NCI-H1436 (cell line): ENCODE measurements at places on chromosomes 4 and X.
A peak's percentile ranks its signal among the peaks of the same experiment; 100 is the strongest.

DNA sequence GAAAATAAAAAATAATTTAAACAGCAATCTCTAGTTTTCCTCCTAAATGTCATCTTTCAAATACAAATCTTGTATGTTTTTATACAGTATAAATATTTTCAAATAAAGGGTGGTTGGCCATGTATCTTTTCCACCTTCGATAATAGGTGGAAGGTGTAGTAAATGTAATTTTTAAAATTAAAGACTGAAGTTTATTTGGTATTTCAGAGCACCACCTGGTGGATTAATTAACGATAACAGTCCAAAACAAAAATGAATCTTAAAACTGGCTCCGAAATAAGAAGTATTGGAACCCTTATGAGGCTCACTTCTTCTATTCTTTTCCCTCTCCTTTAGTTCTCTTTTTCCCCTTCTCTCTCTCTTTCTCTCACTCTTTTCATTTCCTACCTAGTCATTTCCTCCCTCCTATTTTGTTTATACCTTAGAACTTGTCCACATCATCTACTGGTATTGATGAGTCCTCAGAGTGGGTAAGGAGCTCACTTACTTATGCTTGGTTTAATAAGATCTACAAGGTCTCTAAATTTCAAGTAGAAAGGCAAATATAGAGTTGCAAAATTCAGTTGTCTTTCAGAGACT lies 82.9 kb upstream of the EXOC1L start:
- no peak for DNase-seq

GRCh38 chrX:96909291-96909690 lies 25.6 kb downstream of the RPA4 start:
- no peak for DNase-seq

DNA sequence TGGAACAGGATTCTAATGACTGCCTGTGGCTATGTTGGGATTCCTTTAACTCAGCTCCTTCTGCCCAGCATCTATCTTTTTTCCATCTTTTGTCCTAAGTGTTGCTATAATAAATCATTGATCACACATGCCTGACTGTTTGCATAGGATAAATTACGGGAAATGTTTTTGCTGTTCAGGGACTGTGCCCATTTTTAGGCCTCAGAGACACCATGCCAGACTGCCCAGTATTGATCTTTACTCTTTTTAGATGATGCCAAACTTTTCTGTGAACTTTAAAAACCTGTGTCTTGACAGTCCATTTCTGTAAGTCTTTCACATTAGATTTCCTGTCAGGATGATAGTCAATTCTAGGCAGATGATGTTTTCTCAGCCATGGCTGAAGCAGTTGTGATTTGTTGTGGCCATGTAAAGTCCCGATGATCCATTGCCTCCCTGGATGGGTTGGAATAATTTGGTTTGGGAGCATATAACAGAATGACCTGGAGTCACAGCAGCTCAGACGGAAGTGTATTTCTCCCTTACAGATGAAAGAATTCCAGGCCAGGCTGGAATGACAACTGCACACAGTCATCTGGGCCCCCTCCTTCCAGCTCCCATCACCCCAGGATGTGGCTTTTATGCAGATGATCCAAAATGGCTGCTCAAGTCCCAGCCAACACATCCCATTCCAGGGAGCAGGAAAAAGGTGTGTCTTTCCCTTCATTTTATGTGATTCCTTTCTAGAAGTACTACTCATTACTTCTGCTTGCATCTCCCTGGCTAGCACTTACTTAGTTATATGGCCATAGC lies 3.4 kb downstream of the HTT-AS start:
- no peak for DNase-seq

- no peak for DNase-seq
Observed at GRCh38 chr4:146949559-146949958, 3.9 kb upstream of the TTC29 start.

DNA sequence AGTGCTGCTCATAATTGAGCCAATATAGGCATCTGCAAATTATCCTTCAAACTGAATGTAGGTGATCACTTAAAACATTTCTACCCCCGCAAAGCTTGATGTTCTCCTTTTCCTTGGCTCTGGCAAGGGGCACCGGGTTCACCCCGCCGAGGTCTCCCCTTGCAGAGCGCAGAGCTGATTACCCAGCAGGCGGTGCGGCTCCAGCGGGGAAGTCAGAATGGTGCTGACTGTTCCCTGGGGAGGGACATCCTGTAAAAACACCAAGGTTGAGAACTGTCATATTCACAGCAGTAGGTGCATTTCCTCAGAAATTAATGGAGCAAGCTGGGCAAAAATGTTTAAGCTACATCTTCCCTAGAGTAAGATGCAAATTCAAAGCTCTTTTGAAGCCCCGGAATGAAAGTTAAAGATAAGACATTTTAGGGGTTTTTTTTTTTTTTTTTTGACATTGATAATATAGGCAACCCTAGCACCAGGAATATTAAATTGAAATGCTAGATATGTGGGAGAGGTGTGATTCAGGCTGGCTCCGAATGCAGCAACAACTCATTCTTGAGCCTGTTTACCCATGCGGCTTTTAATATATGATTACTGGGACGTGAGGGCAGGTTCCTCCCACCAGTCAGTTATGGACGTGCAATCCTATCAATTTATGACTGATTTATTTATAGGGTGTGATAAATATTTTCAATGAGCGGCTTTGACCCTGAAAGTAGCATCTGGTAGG lies 767.3 kb upstream of the TENM3 start:
- DNase-seq, result no peak

DNA sequence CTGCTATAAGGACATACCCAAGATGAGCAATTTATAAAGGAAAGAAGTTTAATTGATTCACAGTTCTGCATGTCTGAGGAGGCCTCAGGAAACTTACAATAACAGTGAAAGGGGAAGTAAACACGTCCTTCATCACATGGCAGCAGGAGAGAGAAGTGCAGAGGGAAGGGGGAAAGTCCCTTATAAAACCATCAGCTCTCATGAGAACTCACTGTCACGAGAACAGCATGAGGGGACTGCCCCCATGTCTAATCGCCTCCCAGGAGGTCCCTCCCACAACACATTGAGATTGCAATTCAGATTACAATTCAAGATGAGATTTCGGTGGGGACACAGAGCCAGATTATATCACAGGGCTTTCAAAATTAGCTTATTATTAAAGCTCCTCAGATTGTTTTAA lies 209.5 kb upstream of the PPP3CA start:
- no peak for DNase-seq

DNA sequence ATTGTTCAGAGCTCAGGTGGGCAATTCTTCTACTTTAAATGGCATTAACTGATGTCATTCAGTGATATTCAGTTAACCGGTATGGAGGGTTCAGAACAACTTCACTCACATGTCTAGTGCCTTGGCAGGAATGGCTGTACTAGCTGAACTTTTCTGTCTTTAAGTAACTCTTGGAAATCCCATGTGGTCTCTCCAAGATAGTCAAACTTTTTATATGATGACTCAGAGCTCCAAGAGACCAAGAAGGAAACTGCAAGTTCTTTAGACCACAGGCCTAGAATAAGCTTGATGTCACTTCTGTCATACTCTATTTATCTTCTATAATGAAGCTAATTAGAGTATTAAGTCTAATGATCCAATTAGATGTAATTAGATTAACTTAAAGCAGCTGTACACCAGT lies 24.9 kb downstream of the LHFPL1 start:
- DNase-seq, result no peak

- DNase-seq, result no peak
Observed at GRCh38 chr4:109554971-109555370, 5.1 kb upstream of the MCUB start.

- no peak for DNase-seq
Observed at GRCh38 chrX:23838953-23839352, 56.0 kb downstream of the SAT1 start.

- DNase-seq, result no peak
Observed at GRCh38 chrX:1584237-1585011, 7.0 kb upstream of the AKAP17A start.

GRCh38 chr4:112377171-112377570 lies 80.0 kb downstream of the ALPK1 start:
- DNase-seq, result no peak

DNA sequence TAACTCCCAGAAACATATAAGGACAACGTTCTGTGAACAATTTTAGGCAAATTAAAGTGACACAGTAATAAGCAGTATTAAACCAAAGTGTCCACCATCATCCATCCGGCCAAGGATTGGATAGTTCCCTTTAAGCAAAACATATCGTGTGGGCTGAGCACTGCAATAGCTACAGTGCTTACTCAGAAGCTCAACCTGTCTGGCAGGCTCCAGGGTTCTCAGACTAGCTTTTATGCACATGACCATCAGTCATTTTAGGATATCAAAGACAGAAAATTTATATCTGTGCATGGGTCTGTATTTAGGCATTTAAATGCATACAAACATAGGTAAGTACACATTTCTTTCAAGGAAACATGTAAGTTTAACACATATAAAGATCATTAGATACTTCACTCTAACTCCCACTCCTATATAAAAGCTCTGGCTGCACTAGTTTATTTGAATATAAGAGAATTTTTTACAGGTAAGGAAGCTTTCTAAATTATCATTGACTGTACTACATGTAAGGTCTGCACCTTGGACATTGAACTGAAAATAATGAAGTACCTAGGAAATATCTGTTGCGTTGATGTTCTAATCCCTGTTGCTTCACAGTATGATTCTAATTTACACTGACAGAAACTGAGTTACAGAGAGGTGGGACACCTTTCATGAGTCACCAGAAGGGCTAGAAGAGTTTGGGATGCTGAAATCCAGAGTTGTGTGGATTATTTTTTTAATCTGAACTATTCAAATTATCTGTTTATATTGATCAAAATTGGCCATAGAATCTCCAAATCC lies 67.6 kb downstream of the ELOVL6 start:
- DNase-seq, result no peak

DNA sequence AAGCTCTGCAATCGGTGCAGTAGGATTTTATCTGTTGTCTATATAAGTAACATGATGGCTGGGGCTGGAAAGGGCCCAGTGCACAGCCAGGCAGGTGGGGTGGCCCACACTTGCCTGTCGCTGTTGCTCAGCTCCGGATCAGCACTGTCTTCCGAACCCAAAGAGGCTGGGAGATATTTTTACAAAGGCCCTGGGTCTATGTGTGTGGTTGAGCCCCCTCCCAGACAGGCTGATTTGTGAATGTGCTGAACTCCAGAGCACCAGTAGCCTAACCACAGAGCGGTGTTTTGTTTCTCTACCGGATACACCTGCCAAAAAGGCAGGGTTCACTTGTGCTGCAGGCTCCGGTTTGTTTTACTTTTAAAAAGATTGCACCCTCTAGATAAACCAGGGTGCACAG lies 33.5 kb upstream of the CHRNA9 start:
- no peak for DNase-seq

DNA sequence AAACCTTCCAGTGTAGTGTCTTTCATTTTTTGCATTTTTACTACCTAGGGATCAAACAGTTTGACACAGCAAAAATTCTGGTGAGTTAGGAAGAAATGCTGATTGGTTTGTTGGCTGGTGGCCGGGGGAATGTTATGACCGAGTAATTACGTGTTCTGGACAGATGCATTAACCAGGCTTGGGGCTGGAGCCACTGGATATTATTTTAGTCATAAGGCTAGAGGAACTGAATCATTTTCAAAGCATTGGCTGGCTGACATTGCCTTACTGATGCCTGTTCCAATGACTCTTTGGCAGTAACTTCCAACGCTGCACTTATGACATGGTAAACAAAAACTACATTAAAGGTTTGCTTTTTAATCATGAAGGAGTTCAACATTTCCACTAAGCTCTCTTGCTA lies 84.6 kb downstream of the FBXO8 start:
- DNase-seq, result no peak

- DNase-seq, result no peak
Observed at GRCh38 chr4:146329050-146329716, 114.8 kb downstream of the REELD1 start.

GRCh38 chr4:67918428-67918827 lies 34.6 kb upstream of the TMPRSS11D start:
- peak; percentile 51 for DNase-seq

DNA sequence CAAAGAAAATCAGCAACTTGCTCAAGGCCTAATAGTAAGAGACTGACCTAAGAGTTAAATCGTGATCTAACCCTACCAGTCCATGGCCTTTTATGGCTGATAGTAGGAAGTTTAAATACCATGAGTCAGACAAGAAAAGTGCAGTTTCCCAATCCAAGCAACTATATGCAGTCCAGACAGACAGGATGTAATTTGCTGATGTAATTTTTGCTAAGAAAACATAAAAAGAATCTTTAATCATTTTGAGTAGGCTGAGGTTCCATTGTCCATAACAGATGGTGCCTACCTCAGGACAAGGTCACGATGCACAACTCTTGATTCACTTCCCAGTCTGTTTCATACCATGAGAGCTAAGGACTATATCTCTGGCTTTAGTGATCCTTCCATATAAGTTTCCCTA lies 317.5 kb upstream of the GRIA3 start:
- no peak for DNase-seq

DNA sequence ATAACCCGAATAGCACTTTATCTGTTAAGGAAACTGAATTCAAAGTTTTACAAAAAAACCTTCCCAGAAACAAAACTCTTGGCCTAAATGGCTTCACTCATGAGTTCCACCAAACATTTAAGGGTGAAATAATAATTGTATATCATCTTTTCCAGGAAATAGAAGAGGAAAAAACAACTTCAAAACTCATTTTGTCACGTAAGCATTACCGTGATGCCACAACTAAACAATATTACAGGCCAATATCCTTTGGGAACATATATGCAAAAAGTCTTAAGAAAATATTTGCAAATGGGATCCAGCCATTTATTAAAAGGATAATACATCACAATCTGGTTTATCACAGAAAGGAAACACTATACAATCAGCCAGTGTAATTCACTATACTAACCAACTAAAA lies 130.1 kb upstream of the MAB21L2 start:
- no peak for DNase-seq

GRCh38 chr4:79913581-79913980 lies 159.4 kb downstream of the ANTXR2 start:
- DNase-seq, result no peak

DNA sequence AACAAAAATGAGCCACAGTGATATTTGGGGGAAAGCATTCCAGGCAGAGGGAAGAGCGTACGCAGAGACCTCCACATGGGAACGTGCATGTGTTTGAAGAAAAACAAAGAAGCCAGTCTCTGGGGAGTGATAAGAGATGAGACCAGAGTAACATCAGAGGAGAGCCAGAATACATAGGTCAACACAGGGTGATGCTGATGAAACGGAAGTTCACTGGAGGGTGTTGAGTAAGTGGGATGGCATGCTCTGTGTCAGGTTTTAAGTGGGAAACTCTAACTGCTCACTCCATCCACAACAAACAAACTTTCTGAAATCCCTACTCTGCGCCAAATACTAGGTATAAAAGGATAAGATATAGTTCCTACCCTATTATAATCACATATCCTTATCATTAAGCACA lies 110.0 kb downstream of the ARHGAP6 start:
- no peak for DNase-seq

DNA sequence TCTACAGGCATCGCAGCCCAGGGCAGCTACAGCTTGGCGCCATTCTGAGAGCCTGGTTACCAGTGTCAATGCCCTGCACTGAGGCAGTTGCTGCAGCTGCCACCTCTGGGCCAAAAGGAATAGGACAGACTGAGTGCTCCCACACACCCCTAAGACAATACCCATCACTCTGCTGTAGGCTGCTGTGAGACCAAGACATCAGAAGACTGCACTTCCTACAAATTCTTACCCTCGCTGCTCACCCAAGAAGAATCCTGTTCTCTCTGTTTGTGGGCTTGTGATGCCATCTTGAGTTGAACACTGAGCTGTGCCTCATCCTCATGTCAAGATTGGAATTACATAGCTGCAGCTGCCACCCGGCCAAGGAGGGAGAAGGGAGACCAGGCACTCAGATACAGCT lies 1847.0 kb upstream of the PCDH10 start:
- DNase-seq, result no peak

- no peak for DNase-seq
Observed at GRCh38 chr4:183765251-183765911, 106.3 kb downstream of the TRAPPC11 start.

- no peak for DNase-seq
Observed at GRCh38 chr4:182717788-182718583, 199.2 kb downstream of the DCTD start.
